ENCODE measurements at places on chromosomes 13 and 19.

DNA sequence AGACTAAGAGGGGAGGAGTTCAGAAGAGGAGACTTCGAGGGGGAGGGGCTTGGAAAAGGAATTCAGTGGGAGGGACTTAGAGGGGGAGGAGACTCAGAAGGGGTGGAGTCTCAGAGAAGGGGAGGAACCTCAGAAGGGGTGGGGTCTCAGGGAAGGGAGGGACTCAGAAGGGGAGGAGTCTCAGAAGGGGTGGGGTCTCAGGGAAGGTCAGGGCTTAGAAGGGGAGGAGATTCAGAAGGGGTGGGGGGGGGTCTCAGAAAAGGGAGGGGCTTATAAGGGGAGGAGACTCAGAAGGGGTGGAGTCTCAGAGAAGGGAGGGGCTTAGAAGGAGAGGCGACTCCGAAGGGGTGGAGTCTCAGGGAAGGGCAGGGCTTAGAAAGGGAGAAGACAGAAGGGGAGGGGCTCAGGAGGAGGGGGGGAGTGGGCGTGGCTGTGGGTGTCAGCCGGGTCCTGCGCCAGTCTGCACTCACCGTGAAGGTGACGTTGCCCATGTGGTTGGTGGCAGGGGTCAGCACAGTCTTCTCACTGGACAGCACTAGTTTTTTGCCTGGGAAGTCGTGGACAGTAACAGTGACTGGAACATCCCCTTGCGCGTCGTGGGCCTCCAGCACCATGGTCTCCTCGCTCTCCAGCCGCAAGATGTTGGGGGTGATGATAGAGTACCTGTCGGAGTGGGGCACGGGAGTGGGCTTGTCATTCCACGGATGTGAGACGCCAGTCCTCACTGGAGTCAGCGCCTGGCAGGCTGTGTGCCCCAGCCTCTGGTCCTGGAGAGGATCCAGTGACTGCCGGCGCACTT is 1.5 kb downstream of the C3 start:
- DNase-seq = no peak

- no peak for DNase-seq
These were observed 5.7 kb downstream of the FGF9 start for GRCh38 chr13:21676611-21677021.

- DNase-seq = no peak
These were observed 11.2 kb downstream of the CEBPA start for GRCh38 chr19:33290956-33291622.

GRCh38 chr19:4429256-4429655 is 26.8 kb downstream of the CHAF1A start:
- DNase-seq = no peak

DNA sequence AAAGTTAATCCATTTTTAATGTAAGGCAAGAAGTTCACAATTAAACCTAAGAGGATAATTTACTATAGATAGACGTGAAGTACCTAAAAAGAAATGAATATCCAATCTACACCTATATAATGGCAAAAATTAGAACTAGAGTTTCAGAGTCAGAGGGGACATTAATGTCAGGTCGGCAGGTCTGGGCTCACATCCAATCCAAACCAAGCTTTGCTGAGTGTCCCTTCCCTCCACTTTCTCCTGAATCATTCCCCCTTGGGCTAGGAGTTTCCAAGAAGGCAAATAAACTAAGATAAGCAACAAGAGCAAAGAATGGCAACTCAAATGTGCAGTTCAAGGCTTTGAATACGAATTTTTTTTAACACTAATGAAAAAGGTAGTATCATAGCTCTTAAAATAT is 2.9 kb downstream of the FLT3 start:
- no peak for DNase-seq

DNA sequence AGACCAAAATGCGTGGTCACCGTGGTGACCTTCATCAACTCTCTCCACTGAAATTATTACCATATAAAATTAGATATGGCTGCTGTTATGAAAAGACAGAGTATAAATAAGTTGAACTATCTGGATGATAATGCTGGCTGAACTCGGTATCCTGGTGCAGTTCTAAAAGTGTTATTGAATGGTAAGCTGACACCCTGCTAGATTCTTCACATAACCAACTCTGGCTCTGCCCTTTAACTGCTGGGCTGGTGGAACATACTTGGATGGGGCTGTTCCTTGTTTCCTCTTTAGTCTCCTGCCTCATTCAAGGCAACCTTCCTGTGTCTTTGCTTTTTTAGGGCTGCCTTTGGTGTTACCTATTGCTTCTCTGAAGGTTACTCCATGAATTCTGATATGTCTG is 106.9 kb downstream of the FGF9 start:
- DNase-seq = no peak

- DNase-seq = no peak
These were observed at the start of gene ATP7B for GRCh38 chr13:52010890-52011631. TSS of gene ATP7B (minus strand) at chr13:52011450. CDS start at chr13:52011337, 113 bp downstream.

DNA sequence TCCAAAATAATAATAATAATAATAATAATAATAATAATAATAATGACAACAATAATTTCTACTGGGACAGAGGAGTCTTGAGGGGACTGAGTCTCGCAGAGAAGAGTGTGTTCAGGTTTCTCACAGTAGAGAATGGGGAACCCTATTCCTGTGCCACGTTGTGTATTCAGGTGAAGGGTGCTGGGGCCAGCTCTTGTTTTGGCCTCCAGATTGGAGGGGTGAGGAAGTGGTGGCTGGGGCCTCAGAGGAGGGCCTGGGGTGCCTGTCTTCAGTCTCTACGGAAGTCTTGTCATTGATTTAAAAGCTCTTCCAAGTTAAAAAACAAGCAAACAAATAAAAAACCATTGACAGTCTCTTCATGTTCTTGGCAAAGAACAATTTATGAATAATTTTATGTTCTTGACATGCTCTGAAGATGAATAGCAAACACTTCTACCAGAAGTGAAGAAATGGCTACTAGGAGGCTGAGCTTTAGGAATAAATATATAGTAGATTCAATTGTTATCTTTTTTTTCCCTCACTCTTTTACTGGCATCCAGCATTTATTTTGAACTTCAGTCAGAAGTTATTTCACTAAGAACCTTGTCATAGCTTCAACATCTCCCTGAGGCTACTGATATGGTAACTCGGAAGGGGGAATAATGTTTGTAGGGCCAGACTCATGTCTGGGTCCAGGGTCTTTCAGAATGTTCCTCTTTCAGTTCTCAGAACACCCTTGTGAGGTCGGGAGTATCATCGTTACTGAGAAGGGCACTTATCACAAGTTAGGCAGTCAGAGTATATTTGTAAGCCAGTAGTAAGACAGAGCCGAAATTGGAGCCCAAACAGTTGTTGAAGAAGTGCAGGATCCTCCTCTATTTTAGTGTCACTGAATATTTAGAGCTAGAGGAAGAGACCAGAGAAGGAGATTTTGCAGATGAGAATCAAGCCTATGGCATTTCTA is 13.1 kb downstream of the LRCH1 start:
- no peak for DNase-seq

- no peak for DNase-seq
These were observed 814 bp downstream of the NBEA start for GRCh38 chr13:34942732-34943435.

GRCh38 chr13:58579468-58579867 is 947.9 kb downstream of the PCDH17 start:
- DNase-seq = no peak

DNA sequence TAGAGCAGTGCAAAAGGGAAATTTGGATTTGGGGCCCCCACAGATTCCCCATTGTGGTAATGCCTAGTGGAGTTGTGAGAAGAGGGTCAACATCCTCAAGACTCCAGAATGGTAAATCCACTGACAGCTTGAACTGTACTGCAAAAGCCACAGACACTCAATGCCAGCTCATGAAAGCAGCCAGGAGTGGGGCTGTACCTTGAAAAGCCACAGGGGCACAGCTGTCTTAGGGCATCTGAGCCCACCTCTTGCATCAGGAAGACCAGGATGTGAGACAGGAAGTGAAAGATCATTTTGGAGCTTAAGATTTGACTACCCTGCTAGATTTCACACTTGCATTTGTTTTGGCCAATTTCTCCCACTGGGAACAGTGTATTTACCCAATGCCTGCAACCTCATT is 1548.9 kb upstream of the PCDH20 start:
- no peak for DNase-seq

DNA sequence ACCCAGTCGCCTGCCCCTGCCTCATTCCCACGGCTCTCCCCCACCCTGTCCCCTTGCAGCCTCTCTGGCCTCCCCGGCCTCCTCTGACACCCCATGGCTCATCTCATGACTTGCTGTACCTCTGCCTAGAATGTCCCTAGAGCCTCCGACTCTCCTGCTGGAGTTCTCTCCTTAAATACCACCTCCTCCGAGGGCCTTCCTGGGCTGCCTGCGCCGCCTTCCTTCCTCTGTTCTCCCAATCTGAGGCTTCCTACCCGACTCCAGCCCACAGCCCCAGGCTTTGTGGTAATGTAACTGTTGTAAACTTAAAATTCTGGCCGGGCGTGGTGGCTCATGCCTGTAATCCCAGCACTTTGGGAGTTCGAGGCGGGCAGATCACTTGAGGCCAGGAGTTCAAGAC is 27.7 kb downstream of the GPR42 start:
- no peak for DNase-seq

- no peak for DNase-seq
These were observed 410.6 kb downstream of the FGF9 start for GRCh38 chr13:22081430-22081829.

DNA sequence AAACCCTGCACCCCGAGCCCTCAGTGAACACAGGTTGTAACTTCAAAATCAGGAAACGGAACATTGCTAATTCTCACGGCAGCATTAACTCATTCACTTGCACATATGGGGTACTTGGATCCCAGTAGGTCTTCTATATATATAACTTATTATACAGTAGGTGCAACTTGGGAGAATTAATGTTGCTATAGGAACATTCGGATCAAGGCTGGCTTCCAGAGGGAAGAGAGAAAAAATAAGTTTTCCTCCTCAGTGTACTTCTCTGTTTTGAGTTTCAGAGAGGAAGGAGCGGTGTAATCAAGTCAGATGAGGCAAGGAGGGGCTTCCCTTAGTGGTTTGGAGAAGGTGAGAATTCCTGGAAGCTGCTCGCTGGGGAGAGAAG is 90.9 kb upstream of the ZNF507 start:
- DNase-seq = no peak

DNA sequence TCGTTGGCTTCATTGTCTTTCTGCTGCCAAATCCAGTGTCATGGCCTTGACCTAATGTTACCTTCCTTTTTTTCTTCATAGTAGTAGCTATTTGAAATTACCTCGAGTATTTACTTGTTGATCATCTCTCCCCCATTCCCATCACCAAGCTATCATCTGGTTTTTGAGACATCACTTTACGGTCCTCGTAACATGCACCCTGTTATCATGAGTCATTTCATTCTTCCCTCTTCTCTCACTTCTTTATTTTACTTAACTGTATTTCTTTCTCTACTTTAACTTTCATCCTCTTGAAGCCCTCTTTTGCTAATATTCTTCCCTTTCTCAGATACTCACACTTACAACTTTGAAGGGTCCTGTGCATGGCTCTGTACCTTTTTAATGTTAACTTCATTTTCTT is 31.8 kb downstream of the TPP2 start:
- no peak for DNase-seq
